Kasumi-1 (cell line): ENCODE measurements at places on chromosomes 3 and 15.
A peak's percentile ranks its signal among the peaks of the same experiment; 100 is the strongest.

- DNase-seq: no peak
These were observed 748.5 kb downstream of the NTRK3 start for GRCh38 chr15:87508086-87508485.

- no peak for DNase-seq
These were observed 655.2 kb downstream of the RBMS3 start for GRCh38 chr3:29936054-29936453.

DNA sequence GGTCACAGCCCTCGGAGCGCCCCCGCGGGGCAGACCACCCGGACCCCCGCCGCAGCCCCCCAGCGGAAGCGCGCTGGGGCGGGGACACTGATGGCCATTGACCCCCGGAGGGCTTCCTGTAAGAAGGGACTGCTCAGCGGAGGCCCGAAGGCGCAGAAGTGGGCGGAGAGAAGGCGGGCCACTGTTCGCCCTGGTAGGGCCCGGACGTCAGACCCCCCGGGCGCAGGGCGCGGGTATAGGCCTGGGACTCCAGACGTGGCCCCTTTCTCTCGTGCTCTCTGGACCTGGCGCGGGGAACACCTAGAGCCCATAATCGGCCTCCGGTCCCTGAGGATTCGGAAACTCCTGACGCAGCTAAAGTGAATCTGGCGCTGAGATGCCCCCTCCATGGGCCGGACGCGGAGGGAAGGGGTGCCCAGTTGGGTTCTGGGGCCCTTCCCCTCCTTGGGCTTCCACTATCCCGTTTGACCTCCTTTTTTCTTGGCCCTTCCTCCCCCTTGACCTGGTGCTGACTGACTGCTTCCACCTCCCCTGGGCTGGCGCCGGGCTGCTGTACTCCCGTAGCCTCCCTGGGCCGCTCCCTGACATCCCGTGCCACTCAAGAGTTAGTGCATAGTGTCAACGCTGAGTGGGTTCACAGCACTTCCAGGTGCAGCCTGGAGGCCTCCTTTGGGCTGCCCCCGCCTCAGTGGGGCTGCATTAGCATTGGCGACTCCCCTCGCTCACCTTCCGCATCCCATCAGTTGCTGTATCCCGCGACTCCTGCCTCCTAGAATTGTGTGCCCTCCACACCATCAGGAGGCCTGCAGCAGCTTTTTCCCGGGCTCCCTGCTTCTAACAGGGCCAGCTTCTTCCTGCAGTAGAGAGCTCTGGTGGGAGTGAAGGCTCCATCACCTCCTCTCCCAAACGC, 694 bp downstream of the ABTB1 start:
- peak; percentile 19 for DNase-seq

DNA sequence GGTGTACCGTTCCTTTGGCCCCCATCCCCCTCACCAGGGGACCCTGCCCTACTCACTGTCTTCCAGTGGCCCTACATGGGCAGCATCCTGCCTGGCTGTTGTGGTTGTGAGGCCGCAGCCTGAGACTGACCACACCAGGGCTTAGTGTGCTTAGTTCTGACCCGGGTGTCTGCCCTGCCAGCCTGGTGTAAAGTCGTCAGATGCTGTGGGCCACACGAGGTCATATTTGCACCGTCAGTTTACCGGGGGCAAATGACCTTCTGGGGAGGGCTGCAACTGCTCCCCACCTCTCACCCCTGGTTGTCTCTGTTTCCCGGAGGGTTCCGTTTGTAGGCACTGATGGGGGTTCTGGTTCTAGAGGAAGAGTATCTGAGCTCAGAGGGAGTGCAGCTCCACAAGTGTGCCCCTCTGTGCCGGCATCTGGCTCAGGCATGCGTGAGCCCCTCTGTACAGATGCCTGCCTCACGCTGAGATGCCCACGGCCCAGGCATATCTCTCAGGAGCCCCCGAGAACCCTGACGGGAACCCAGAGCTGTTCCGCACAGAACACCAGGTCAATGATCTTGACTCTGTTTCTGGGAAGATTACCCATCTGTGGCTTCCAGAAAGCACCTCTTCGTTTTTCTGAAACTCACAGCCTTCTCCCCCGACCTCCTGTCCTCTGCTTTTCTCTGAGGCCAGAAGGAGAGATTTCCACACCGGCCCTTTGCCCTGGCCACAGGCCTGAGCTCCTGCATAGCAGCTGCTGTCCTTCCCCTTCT, 19.2 kb downstream of the KLF13 start:
- DNase-seq: no peak

GRCh38 chr3:143559296-143559695, 289.0 kb downstream of the SLC9A9 start:
- DNase-seq: no peak

GRCh38 chr3:102059145-102059943, 210.0 kb downstream of the NFKBIZ start:
- no peak for DNase-seq

GRCh38 chr15:39242345-39242744, 338.5 kb upstream of the THBS1 start:
- no peak for DNase-seq

GRCh38 chr15:52567871-52568600, 794 bp downstream of the ARPP19 start:
- DNase-seq: no peak

DNA sequence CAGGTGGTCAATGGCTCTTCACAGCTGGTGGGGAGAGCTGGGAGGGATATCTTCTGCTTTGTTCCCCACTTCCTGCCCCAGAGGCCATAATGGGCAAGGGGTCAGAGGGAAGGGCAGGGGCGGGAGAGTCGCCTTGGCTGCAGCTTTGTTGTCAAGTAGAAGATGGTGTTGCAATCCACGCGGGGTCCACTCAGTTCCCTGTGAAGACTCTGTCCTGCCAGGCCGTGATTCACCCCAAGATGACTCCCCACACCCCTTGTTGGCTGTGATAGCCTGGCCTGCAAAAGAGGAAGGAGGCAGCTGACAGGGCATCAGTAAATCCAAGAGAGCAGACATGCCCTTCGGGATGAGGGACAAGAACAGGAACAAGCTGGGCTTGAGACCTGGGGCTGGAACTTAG, 6.9 kb downstream of the GALNT15 start:
- peak; percentile 4 for DNase-seq

DNA sequence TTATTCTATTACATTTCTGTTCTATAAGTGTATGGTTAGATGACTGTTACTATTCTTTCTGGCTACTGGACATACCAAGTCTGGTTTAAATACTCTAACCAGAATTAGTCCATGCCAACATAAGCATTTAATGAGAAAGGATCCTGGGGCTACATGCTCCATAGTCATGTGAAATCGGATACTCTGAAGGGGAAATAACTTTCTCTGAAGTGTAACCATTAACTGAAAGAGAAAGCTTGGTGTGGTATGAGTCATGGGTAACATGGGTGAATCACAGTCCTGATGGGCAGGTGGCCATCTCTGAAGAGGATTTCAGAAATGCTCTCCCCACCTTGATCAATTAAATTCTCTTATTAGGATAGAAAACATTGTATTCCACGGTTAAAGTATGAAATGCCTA, 69.4 kb downstream of the FHIT start:
- peak; percentile 73 for DNase-seq

GRCh38 chr3:16063603-16064002, 110.9 kb upstream of the GALNT15 start:
- no peak for DNase-seq

DNA sequence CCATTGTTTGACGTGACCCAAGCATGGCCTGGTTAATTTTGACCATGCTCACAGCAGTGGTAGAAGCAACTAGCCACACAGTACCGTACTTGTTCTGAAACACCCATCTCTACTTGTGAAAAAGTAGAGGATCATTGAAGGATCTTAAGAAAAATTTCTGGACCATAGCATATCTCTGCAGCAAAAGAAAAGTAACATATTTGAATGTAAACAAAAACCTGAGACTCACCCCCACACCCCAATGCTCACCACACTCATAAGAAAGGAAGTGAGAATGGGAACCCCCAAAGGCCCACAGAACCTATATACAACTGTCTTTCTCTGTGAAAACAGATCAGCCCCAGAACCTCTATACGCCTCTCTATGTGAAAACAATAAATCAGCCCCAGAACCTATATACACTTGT, 33.8 kb upstream of the TFRC start:
- no peak for DNase-seq

GRCh38 chr3:88617283-88617682, 467.5 kb downstream of the C3orf38 start:
- DNase-seq: peak; percentile 81

DNA sequence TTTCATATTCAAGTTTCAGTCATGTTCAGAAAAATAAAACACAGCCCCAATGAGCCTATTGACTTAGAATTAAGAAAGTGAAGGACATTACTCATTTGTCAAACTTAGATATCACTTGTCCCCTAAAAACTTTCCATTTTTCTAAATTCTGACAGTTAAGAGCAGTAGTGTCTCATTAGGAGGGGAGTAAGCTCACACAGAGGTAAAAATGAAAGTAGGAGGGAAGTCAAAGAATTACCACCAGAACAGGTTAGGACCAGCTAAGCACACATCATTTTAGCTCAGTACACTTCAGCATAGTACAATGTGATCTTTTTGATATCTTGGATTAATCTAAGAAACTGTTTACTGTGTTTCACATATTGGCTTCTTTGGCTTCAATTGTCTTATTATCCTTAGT, 64.3 kb downstream of the OSTN start:
- DNase-seq: no peak

DNA sequence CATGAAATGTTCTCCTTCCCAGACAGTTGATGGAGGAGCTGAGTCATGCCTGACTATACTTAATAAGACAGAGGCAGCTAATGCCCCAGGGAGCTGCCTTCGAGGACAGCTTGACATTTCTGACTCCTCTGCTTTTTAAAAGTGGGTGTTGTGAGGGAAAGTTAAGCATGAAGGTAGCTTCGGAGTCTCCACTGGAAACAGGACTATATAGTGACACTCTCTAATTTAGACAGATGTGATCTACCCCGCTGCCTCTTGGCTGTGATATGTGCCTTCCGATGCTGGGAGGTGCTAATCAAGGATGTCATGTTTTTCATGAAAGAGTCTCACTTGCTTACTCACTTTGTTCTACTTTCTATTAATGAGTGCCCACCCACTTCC, 72.7 kb downstream of the IL1RAP start:
- no peak for DNase-seq

DNA sequence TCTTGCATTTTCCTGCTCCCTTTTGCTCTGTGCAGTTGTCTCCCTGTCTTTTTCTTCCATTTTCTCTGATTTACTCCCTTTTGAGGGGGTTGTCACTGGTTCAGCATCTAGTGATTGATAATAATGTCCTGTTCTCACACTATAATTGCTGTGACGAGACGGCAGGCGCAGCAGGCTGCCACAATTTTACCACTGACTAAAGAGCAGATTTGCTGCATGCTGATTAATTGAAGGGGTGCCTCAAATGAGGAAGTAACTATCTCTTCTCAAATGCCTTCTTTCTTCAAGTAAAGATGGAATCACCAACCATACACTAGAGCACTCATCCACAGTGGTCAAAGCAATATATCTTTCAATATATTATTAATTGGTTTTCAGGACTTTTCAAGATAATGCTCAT, 219.3 kb downstream of the CBLB start:
- DNase-seq: peak; percentile 25

GRCh38 chr3:130459944-130460343, 57.0 kb upstream of the COL6A6 start:
- no peak for DNase-seq

GRCh38 chr15:33282226-33283020, 28.3 kb upstream of the RYR3 start:
- DNase-seq: no peak

- DNase-seq: no peak
These were observed 27.3 kb upstream of the SLC28A2 start for GRCh38 chr15:45224621-45225217.

GRCh38 chr3:122560680-122561079, 3.4 kb downstream of the PARP9 start:
- peak; percentile 76 for DNase-seq

DNA sequence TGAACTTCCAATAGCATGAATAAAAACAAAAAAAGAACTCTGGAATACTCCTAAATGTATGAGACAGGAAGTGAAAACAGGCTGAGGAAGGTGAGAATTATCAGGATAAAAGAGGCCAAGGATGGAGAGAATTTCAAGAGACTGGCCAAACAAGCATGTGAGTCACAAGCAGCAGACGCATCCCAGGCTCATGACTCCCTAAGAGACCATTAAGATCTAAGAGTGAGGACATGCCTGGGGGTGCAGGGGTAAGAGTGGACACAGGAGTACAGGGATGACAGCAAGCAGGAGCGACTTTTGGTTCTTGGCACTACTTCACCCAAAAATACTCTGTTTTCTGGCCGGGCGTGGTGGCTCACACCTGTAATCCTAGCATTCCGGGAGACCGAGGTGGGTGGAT, 7.1 kb downstream of the SCAMP2 start:
- DNase-seq: no peak

GRCh38 chr3:151058740-151059139, 26.7 kb upstream of the MED12L start:
- no peak for DNase-seq

GRCh38 chr3:45131201-45131600, 15.0 kb downstream of the CDCP1 start:
- DNase-seq: no peak

GRCh38 chr3:42830437-42831320, 21.4 kb downstream of the ACKR2 start:
- DNase-seq: peak; percentile 75

DNA sequence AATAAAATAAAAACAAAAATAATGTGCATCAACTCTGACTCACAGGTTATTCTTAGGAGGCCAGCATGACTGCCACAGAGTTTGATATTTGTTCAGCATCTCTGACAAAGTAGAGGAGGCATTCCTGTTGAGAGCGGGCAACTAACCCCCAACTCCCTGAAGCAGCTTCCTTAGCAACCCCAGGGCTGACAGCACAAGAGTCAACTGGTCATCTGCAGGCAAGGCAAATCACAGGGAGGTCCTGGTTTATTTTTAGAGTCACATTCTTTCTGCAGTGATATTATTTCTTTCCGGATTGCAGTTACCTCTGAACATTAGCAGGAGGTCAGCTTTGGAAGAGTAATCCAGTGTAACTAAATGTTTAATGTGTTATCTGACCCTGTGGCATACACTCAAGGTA, 273.0 kb downstream of the PLCL2 start:
- no peak for DNase-seq

DNA sequence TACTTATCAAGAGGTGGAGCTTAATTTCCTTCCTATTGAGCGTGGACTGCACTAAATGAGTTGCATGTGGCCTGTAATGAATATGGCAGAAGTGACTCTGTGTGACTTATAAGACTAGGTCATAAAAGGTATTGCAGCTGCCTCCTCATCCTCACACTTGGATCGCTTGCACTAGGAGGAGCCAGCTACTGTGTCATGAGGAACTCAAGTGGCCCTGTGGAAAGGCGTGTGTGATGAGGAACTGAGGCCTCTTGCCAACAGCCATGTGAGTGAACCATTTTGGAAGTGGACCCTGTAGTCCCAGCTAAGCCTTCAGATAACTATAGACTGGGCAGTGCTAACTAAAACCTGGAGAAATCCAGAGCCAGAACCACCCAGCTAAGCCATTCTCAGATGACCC, 7.1 kb upstream of the SLC30A4 start:
- DNase-seq: no peak

GRCh38 chr3:119219069-119219468, 21.6 kb downstream of the B4GALT4 start:
- DNase-seq: no peak

DNA sequence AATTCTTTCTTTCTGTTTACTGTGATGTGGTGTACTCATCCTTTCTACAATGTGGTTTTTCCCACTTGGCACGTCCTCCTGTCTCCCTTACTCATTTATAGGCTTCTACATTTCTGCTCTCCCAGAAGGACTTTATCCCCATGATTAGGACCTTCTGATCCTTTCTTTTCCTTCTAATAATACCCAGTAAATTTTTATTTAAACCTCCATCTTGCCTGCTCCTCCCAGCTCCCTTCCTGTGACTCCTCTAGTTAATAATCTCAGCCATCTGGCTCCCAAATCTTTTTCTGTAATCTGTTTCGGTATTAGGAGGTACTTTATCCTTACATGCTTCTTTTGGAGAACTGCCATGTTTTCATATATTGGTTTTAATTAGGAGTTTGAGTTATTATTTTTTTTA, 11.2 kb upstream of the P2RY1 start:
- no peak for DNase-seq
